ENCODE measurements at places on chromosomes 3 and 15.

DNA sequence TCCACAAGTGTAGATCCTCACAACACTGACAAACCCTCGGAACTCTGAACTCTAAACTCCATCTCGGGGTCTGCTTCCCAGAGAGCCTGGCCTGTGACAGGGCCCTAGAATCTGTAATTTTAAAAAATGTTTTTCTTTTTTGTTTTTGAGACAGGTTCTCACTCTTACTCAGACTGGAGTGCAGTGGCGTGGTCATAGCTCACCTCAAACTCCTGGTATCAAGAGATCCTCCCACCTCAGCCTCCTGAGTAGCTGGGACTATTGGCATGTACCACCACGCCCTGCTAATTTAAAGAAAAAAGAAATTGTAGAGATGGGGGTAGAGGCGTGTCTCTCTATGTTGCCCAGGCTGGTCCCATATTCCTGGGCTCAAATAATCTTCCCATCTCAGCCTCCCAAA, 26.2 kb downstream of the CRABP1 start:
- DNase-seq, result no peak

DNA sequence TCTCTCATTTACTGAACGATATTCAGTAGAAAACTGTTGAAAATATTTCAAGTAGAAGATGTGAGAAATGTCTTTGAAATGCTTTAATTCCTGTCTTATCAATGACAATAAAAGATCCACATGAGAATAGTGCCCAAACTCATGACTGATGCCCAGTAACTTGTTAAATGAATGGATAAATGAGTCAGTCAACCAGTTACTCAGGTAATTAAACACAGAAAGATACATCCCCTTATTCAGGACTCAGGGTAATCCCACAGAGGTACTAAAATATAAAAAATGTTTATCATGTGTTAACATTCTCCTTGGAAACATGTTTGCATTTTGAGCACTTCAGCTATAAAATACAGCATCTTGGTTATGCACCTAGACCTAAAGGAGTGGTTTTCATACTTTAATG, 169.5 kb downstream of the MBNL1 start:
- no peak for DNase-seq

- no peak for DNase-seq
These were observed 3.7 kb upstream of the SLC41A3 start for GRCh38 chr3:126087552-126088175.

- DNase-seq, result no peak
These were observed 182.2 kb downstream of the FNDC3B start for GRCh38 chr3:172221547-172221946.
